ENCODE measurements at places on chromosomes 16 and 17.
A peak's percentile ranks its signal among the peaks of the same experiment; 100 is the strongest.

- no peak for DNase-seq
- H3K4me1 ChIP-seq, result peaks cover 29% of the 10 kb centered on the region
- peaks cover 2% of the 10 kb centered on the region for H3K27me3 ChIP-seq
- peak overlapping the region; percentile 22 for H3K27ac ChIP-seq
Measured at GRCh38 chr16:11234884-11235702, 20.9 kb downstream of the SOCS1 start.

- peaks cover 5% of the 10 kb centered on the region for H3K27me3 ChIP-seq
- H3K4me1 ChIP-seq, result no peaks in the 10 kb centered on the region
- H3K27ac ChIP-seq, result no peak overlapping the region
- no peaks in the 10 kb centered on the region for H3K36me3 ChIP-seq
- DNase-seq, result peak; percentile 81
Measured at GRCh38 chr17:9924735-9925191, 19.7 kb upstream of the RCVRN start.

DNA sequence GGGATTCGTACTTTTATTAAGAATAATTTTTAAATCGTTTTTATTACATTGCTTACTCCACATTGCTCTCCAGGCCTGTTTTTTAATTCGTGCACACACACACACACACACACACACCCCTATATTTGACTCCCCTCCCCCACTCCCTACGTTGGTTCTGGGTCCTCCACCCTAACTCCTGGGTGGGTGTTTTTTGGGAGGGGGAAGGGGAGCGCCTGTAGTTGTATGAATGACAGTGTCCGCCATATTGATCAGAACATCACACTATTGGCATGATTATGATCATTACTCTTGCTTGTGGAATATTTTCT is 1.3 kb downstream of the GNAO1 start:
- H3K27ac ChIP-seq, result no peak overlapping the region
- no peaks in the 10 kb centered on the region for H3K4me1 ChIP-seq
- no peak overlapping the region for H3K4me3 ChIP-seq

DNA sequence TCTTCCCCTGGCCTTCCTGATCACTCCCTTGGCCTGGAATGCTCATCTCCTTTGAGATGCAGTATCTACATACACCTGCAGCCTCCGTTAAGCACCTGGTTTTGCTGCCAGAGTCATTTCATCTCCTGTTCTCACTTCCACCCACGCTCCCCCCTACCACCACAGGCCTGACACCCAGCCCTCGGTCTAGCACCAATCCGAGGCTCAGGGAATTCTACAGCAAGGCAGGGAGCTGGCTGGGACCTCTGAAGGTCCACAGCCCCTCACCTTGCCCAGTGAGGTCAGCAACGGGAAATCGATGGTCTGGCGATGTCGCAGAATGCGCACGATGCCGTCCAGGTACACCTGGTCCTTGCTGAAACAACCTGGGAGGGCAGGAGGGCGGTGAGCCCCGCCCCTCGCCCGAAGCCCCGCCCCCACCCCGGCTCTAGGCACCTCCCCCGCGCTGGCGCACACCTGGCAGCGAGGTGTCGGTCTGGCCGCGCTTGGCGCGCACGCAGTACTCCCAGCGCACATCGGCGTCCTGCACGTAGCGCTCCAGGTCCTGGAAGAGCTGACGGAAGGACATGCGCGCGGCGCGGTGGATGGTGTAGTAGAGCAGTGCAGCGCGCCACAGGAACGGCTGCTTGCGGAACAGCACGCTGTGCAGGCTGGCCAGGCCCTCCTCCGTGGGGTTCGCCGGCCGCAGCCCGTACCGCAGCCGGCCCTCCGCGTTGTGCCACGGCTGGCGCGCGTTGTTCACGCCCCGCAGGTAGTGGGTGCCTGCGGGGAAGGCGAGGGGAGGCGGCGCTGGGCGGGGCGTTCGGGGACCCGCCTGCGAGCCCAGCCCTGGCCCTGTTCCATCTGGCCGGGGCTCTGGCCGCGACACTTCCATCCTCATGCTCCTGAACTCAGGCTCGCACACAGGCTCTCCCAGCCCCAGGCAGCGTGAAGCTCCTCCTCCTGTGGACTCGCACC is 5.7 kb downstream of the MATCAP1 start:
- peaks cover 11% of the 10 kb centered on the region for H3K4me1 ChIP-seq
- no peaks in the 10 kb centered on the region for H3K27me3 ChIP-seq
- DNase-seq, result no peak
- no peak overlapping the region for H3K27ac ChIP-seq
